GM04504 (cell line): ENCODE measurements at places on chromosomes 3 and 15.

DNA sequence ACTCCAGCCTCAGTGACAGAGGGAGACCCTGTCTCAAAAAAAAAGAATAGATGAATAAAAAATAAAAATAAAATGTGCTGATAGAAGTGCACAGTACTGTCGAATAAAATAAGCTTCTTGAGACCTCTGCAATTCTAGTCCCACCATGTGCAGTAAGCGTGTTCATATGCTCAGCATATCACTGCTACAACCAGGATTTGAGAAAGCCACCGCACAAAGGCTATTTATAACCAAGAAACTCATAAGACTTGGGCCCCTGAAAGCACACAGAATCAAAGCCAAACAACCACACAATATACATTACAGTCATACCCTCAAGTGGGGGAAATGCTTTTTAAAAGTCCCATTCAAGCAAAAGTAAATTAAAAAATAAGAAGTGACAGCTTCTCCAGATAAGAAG, 56.5 kb upstream of the FXR1 start:
- no peak for DNase-seq

DNA sequence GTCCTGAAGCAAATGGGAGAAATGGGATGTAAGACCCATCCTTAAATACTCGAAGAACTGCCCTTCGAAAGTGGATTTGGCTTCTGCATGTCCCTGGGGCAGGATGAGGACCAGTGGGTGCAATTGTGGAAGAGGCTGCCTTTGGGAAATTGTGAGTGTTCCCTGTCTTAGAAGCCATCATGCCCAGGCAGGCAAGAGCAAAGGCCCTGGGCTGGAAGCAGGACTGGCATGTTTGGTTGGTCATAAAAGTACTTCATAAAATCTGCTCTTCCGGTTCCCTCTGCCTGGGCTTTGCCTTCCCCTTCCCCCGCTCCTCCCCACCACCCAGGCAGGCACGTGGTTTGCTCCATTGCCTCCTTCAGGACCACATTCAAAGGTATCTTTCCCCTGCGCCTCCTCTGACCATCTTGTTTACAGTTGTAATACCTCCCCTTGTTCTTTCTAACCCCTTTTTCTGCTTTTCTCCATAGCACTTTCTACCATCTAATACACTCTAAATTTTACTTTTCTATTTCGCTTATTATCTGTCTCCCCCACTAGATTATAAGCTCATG, 8.3 kb downstream of the MINAR1 start:
- DNase-seq, result no peak

- DNase-seq, result no peak
Observed at GRCh38 chr3:8864402-8865350, 95.3 kb upstream of the OXTR start.

DNA sequence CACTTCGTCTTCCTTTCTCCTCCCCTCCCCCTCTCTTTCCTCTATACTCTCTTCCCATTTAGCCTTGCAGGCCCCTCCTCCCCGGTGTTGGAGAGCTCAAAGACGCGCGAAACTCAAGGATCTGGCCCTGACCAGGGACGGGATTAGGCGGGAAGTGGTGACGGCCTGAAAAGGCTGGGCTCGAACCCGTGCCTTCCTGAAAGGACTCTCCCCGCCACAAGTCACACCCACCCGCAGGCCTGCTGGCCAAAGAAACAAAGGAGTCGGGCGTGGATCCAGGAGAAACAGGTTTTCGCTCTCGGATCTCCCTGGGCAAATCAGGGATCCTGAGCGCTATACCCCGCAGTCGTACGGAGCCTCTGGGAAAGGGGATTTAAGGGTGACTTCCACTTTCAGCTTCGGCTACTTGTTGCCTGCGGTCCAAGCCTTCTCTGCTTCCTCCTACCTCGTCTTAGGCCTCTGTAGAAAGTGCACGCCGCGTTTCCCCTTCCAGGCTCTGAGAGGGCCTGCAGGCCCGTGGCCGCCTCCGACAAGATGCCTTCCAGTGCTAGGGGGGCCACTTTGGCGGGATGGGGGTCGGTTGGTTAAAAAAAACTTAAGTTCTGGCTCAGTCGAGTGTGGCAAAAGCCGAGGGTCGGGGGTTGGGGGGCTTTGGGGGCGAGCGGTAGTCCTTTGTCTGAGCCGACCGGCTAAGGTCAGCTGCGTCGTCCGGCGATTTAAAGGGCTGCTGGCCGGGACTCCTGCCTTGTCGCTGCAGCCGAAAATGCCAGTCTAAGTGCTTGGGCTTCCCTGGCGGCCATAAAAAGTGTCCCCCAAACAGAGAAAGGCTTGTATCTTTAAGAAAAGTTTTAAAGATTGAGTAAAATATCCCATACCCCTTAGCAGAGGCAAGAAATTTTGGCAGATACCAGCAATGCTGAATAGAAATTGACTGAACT, 8.2 kb downstream of the ZIC4 start:
- no peak for DNase-seq

DNA sequence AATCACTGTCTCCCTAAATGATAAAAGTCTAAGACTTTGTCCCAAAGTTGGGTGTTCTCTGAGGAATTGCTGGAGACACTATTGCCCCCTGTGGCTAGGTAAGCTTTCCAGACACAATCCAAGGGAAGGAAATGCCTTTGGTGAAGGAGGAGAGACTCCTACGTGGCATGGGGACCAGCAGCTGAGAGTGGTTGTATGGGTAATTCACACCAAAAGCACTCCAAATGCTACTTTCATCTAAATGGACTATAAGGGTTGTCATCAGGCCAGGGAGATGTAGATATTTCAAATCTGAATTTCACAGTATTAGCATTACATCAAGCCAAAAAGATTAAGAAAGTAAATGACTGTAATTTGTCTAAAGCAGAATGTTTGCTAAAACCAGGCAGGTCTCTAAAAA, 400.8 kb upstream of the THBS1 start:
- no peak for DNase-seq

- DNase-seq, result no peak
Observed at GRCh38 chr15:55420171-55420866, 12.0 kb downstream of the PIERCE2 start.
